ENCODE measurements at places on chromosomes 2 and 18.

- no peak for DNase-seq
Measured at GRCh38 chr2:172232708-172233396, 130.2 kb upstream of the DLX2 start.

DNA sequence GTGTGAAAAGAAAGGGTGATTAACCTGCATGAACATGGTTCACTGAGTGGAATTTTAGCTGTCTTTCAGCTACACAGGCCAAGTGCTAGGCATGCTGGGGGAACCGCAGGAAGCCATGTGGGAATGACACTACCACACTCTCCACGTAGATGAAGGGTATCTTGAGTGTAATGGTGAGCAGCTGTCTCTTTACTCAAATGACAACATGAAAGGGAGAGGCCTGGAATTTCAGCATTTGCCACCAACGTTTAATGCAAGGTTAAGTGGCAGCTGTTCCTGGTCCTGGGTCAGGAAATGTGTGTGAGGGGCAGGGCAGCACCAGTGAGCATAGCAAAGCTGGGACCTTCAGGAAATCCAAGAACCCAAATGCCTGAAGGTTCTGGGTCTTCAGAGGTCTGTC lies 588.4 kb downstream of the SLC4A3 start:
- DNase-seq: no peak

GRCh38 chr18:79912994-79913831 lies 38.2 kb downstream of the SLC66A2 start:
- no peak for DNase-seq

DNA sequence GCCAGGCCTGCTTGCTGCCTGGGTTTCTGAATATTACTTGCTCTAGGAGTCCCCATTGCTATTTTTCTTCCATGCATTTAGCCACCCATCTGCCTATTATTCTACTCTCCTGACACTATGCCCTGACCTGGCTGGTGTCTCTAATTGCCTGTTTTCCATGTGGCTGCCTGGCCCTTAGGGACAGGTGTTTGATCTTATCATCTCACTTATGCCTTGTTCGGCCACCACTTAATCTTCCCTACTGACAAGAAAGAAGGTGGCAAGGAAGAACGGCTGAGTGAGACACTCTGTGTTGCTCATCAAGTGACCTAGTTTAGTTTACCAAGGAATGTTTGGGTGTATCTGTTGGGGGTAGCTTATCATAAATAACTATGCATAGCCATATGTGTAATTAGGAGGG lies 50.4 kb upstream of the RAPH1 start:
- no peak for DNase-seq

- DNase-seq: no peak
Measured at GRCh38 chr2:127887776-127888130, 2.0 kb upstream of the AMMECR1L start.

Measured in activated CD4-positive, alpha-beta T cell treated with anti-CD3 and anti-CD28 coated beads for 24 hours (primary cell).